PC-3 (cell line): ENCODE measurements at places on chromosomes 16 and 17.

DNA sequence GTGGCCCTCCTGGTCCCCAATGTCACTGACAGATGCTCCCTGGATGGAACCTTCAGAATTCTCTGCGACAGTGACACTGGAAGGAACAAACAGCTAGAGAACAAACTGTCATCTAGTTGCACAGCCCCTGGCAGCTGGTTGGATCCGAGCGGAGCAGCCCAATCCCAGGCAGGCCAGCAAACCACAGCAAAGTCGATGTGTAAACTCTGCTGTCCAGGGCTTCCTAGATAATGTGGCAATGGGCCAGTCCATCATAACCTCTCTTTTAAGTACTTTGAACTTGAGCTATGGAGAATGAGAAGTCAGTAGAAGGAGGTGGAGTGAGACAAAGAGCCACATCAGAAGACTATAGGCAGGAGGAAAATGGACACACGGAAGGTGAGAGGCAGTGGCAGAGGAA lies 323.0 kb downstream of the CBLN1 start:
- no peak for DNase-seq
- H3K36me3 ChIP-seq: no peaks in the 10 kb centered on the region
- no peaks in the 10 kb centered on the region for H3K27me3 ChIP-seq

GRCh38 chr17:7038025-7038862 lies 2.4 kb downstream of the SLC16A13 start:
- H3K4me3 ChIP-seq: no peak overlapping the region
- peaks cover 15% of the 10 kb centered on the region for H3K4me1 ChIP-seq
- DNase-seq: no peak
- no peak overlapping the region for H3K27ac ChIP-seq

- no peak overlapping the region for H3K4me3 ChIP-seq
- no peaks in the 10 kb centered on the region for H3K4me1 ChIP-seq
- H3K36me3 ChIP-seq: no peaks in the 10 kb centered on the region
- no peak overlapping the region for H3K27ac ChIP-seq
These were observed 650.4 kb upstream of the RBFOX1 start for GRCh38 chr16:6682142-6682811.

- H3K4me3 ChIP-seq: no peak overlapping the region
- no peaks in the 10 kb centered on the region; the same call in 1 of the 2 replicates for H3K36me3 ChIP-seq
- no peak for DNase-seq
- no peaks in the 10 kb centered on the region for H3K4me1 ChIP-seq
These were observed 5.9 kb downstream of the SNRNP25 start for GRCh38 chr16:59440-60059.

DNA sequence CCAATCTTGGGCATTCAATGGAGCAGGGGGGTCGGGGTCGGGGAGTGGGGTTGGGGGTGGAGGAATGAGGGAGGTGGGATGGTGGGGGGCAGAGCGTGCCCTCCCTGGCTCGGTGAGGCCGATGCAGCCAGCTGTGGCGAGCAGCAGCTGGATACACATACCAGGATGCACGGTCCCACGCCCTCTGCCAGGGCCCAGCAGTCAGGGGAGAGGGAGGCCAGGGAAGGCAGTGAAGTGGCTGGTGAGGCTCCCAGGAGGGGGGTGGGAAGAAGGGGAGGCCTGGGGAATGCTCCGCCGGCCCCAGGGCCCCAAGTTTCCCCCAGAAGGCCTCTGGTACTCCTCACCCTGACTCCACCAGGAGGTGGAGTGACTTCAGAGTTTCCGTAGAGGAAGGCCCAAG lies 77.6 kb upstream of the LHX1 start:
- no peaks in the 10 kb centered on the region for H3K27me3 ChIP-seq
- no peak overlapping the region for H3K4me3 ChIP-seq
- H3K36me3 ChIP-seq: no peaks in the 10 kb centered on the region
- H3K27ac ChIP-seq: no peak overlapping the region
- no peaks in the 10 kb centered on the region for H3K4me1 ChIP-seq

GRCh38 chr16:52861614-52862022 lies 191.1 kb downstream of the CHD9NB start:
- H3K4me3 ChIP-seq: no peak overlapping the region
- peak; percentile 6 for DNase-seq
- no peaks in the 10 kb centered on the region for H3K36me3 ChIP-seq

DNA sequence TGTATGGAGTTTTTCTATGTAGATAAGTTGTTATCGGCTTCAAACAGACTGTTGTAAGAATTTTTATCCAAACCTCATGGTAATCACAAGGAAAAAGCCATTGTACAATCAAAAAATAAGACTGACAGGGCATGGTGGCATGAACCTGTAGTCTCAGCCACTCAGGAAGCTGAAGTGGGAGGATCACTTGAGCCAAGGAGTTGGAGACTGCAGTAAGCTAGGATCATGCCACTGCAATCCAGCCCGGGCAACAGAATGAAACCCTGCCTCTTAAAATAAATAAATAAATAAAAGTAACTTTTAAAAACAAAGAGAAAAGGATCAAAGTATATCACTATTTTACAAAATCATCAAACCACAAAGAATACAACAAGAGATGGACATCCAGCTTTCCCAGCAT lies 14.4 kb downstream of the OR1A1 start:
- no peak overlapping the region for H3K4me3 ChIP-seq
- no peaks in the 10 kb centered on the region for H3K27me3 ChIP-seq
- no peaks in the 10 kb centered on the region for H3K36me3 ChIP-seq
- H3K4me1 ChIP-seq: no peaks in the 10 kb centered on the region

- no peaks in the 10 kb centered on the region for H3K27me3 ChIP-seq
- peak overlapping the region; percentile 81 for H3K4me3 ChIP-seq
- peak overlapping the region; percentile 83 for H3K27ac ChIP-seq
- peaks cover 9% of the 10 kb centered on the region for H3K36me3 ChIP-seq
These were observed 729 bp downstream of the ADORA2B start for GRCh38 chr17:15945527-15946191.

GRCh38 chr17:46025510-46026165 lies 26.6 kb downstream of the STH start:
- no peaks in the 10 kb centered on the region for H3K27me3 ChIP-seq
- no peak overlapping the region for H3K27ac ChIP-seq
- H3K36me3 ChIP-seq: peaks cover 19% of the 10 kb centered on the region
- no peaks in the 10 kb centered on the region for H3K4me1 ChIP-seq
